NAMALWA (cell line): ENCODE measurements at places on chromosomes 2 and 18.

DNA sequence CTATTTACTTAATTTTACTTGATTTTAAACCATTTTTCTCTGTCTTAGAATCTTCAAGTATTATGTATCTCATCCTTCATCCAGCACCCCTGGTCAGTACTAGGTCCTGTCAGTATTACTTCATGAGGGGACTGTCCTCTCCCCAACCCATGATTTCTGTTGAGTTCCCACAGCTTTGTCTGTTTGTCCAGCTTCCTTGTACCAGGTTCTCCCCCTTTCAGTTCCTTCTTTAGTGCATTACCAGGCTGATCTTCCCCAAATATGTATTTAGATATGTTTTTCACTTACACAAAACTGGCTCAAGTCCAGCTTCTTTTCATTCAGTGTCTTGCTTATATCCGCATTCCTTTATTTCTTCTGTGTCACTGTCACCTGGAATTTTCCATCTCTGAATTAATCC lies 13.8 kb upstream of the TTC27 start:
- DNase-seq, result no peak

GRCh38 chr2:8421658-8422449 lies 260.0 kb upstream of the ID2 start:
- no peak for DNase-seq

DNA sequence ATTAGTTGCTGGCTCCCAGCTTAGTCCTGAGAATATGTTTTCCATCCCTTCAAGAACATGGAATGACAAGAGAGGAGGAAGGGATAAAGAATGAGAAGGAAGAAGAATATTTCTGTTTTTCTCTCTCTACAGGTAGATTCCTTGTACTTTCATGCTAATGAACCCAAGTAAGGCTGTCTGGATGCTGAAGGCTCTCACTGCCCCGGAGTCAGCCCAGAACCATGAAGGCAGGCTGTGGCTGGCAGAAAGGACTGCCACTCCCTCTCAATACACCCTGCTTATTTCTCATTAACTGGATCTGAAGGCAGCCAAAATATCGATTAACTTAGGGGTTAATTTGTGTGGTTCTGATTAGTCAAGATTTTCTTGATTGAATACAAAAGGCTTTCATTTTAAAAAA lies 93.1 kb upstream of the NPAS2 start:
- no peak for DNase-seq

GRCh38 chr18:21636769-21637168 lies 24.7 kb downstream of the SNRPD1 start:
- no peak for DNase-seq

DNA sequence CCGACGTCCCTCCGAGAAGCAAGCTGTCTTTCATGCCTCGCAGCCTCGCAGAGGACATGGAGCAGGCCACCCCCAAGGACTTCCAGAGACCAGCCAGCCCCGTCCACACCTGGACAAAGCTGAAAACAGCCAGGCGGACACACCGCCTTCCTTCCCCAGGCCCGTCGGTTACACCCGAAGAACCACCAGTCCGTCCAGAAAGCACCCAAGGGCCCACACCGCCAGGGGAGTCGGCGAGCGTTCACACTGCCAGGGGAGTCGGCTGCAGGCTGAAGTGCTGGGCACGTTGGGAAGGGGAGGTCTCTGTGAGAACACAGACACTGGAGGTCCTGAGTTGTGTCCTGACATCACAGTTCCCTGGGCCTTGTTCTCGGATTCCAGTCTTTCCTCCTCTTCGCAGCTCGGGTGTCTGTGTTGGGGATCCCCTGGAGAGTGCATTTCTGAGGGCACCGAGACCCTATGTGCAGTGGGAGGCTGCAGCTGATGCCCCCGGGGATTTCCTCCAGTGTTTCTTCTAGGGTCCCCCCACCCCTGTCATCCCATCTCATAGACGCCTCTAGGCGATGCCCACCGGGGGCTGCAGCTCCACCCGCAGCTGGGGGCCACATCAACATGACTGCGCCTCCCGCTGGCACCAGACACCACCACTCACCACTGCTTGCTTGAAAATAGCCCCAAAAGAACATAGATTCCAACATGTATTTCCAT lies 344.4 kb upstream of the SALL3 start:
- DNase-seq, result no peak
